ENCODE measurements at places on chromosomes 12 and 14.

- DNase-seq, result peak; percentile 3
These were observed 4.6 kb upstream of the GSC start for GRCh38 chr14:94774344-94775090.

GRCh38 chr14:60184146-60184904 is 19.1 kb upstream of the DHRS7 start:
- DNase-seq, result peak; percentile 70

DNA sequence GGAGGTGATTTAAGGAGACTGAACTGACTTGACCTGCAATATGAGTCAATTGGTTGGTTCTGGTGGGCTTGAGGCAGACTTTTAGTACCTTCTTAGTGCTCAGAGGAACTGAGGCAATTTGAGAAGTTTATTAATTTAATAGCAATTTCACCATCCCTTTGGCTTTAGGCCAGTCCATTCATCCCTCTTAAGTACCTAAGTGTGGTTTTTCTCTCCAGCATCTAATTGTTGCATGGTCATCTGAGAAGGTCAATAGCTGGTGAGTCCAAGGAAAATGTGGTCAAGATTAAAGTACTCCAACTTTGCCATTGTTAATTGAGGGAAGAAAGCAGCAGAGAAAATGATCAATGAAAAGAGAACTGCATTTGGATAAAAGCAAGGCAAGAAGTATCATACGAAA is 115.4 kb upstream of the DYRK2 start:
- no peak for DNase-seq

- no peak for DNase-seq
These were observed 15.5 kb downstream of the RIC8B start for GRCh38 chr12:106790020-106790419.

- DNase-seq, result no peak
These were observed 136.4 kb upstream of the FAR2 start for GRCh38 chr12:29012673-29013072.

DNA sequence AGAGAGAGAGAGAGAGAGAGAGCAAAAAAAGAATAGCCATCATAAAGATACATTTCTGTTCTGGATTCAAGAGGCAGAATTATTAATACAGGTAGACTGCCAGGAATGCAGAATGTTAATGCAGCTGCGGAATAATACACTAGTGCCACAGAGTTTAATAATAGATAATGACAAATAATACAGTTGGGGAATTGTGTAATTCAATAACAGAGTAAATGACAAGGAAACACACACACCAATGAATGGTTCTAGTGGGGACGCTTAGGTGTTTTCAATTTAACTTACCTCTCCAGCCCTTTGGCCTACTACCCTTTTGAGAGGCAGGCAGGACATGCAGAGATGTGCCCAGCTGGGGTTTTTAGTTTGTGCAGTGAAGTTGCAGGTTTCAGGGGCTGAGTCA is 313.9 kb downstream of the NRXN3 start:
- no peak for DNase-seq

DNA sequence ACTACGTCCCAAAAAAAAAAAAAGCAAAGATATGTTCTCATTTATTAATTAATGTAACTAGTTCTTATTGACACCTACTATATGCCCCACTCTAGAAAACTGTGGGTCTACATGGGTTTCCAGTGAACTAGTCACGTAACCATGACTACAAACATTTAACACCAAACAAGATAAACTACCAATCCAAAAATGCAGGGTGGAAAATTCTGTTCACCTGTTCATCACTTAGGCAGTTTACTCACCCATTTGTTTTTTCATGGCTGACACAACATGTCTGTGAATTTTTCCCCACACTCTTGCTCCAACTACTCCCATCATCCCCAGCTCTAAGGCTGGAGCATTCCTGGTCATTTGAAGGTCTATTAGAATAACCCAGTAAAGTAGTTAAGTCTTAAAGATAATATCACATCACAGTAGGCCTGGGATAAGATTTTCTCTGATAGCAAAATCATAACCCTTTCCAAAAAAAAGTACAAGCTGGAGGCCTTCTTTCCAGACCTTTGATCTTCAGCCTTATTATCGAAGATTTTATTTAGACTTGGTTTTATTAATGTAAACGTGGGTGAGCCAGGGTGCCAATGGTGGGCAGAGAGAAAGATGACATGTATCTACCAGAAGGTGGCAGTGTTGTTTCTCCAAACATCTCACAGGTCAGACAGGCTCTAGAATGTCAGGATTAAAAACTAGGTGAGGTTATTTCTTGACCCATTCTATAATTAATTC is 61.6 kb upstream of the DAAM1 start:
- peak; percentile 60 for DNase-seq

DNA sequence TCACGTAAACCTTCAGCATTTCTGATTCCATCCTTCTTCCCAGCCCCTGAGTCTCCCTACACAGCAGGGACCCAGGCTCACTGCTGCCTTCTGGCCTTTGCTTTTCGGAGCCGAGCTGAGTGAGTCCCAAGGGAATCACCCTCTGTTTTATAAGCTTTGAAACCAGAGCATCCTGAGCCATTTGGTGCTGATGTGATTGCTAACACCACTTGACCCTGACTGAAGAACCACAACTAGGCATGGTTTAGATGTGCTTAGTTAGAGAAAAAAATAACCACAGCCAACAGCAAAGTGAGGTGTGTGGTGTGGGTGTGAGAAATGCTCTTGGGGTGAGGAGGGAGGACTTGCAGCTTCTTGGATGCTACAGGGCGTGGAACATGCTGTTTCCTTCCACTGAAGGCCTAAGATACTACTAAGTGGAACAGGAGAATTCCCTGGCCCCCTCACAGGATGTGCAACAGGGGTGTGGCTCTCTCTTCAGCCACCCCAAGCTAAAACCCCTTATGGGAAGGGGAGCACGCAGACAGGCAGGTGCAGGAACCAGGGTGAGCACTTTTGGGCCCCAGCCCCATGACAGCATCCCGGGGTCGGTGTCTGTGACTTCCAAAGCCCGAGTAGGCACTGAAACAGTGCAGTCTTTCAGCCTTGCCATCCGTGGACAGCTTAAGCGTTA is at the start of gene TC2N:
TSS of gene TC2N (minus strand) at position 221 of the 673 bp plus-strand sequence. CDS start 53,767 bp downstream, outside the sequence.
- no peak for DNase-seq

- no peak for DNase-seq
These were observed 111.0 kb upstream of the NCOR2 start for GRCh38 chr12:124678421-124678893.

DNA sequence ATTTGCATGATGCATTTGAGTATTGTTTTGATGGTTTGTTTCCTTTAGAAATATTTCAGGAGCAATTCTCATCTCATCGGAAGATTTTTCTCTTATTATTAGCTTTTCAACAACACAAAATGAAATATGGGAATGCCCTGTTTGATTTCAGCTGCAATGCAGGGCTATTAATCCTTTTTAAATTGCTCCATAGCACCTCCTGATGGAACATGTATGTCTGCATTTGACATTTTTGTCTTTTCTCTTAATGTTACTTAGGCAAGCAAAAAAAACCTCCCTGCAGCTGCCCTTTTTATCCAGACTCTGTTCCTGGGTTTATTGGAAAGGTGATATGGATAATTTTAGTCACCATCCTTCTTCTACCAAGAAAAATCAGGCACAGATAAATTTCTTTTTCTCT is 895.8 kb downstream of the RPS29 start:
- DNase-seq, result no peak

GRCh38 chr12:113240395-113240794 is 19.1 kb downstream of the TPCN1 start:
- DNase-seq, result no peak

GRCh38 chr12:54859502-54859901 is 5.2 kb downstream of the MUCL1 start:
- no peak for DNase-seq

GRCh38 chr12:18969512-18969911 is 160.0 kb upstream of the PLEKHA5 start:
- DNase-seq, result no peak

GRCh38 chr12:66365718-66366490 is 63.6 kb downstream of the HELB start:
- no peak for DNase-seq
